Kidney (tissue), 22 donors: ENCODE measurements at places on chromosomes 12 and 14.
A peak's percentile ranks its signal among the peaks of the same experiment; 100 is the strongest.

DNA sequence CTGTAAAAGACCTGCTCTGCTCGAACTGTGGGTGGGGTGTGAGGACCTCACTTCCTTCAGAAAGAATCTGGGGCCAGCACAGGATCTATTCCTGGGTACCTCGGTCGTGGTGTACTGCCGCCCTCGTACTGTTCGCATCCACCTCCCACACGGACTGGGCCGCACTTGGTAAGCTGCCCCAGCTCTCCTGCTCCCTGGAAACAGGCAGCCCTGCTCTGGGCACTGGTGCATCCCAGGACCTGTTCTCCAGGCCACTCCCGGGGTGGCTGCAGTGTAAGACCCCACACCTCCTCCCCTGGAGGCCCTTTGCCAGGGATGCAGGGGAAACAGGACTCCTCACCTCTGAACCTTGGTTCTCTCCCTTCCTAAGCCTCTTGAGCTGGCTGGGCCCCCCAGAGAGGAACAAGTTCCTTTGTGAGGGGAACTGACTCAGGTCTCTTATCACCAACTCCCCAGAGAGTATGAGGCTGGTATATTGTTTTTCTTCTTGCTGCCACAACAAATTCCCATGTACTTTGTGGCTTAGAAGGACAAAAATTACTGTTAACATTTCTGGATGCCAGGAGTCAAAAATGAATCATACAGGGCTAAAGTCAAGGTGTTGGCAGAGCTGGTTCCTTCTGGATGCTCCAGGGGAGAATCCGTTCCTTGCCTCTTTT is 276.5 kb downstream of the NUAK1 start:
- no peak for DNase-seq

DNA sequence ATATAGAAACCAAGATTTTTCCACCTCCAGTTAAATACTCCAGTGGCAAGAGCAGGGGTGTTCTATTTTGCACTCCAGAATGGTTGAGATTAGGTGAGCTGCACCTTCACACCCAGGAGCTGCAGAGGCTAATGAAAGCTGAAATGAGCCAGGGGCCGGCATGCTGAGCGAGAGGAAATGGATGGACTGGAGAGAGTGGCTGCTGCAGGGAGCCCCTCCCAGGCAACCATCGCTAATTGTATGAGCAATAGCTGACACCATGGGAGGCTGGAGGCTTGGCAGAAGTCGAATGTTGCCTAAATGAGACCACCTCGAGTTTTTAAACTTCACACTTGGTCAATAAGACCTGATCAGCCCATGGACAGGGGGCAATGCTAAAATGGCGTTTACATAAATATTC is 301.8 kb upstream of the TMPO start:
- no peak for DNase-seq

- DNase-seq, result no peak
Observed at GRCh38 chr14:75824318-75824717, 157.5 kb downstream of the TGFB3 start.

- peak; percentile 2 for DNase-seq
Observed at GRCh38 chr14:85934123-85934885, 404.4 kb downstream of the FLRT2 start.

DNA sequence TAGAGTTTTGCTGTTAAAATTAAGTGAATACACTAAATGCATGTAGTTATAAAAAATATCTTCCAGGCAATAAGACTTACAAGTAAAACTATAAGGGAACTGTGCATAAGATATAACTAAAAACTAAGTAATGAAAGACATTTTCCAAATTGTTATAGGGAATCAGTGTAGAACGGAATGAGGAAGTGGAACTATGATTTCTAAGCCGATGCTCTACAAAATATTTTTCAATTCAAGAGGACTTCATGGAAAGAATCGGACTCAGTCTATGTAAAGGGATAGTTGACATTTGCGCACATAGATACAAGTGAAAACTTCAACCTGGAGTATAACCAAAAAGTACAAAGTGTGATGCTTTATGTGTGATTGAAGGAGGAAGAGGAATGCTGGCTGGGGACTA is 40.1 kb upstream of the KIF21A start:
- DNase-seq, result no peak

- no peak for DNase-seq
Observed at GRCh38 chr12:76508128-76508980, 51.2 kb downstream of the OSBPL8 start.

- DNase-seq, result no peak
Observed at GRCh38 chr14:30362369-30363218, 196.4 kb upstream of the G2E3 start.

DNA sequence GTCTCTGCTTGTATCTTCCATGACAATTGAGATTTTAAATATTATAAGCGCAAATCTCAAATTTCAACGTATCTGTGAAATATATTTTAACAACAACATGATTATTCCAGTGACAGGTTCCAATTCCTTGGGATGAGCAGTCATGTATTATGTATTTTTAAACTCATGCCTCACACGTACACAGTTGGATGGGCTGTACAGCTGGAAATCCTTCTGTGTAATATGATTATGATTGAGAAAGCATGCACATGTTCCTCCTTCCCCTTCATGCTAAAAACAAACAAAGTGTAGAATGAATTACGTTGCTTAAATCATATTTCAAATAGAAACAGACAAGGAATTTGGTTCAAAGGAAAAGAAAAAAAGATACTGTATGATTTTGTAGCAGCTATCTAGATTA is 428.3 kb downstream of the TMTC2 start:
- no peak for DNase-seq

DNA sequence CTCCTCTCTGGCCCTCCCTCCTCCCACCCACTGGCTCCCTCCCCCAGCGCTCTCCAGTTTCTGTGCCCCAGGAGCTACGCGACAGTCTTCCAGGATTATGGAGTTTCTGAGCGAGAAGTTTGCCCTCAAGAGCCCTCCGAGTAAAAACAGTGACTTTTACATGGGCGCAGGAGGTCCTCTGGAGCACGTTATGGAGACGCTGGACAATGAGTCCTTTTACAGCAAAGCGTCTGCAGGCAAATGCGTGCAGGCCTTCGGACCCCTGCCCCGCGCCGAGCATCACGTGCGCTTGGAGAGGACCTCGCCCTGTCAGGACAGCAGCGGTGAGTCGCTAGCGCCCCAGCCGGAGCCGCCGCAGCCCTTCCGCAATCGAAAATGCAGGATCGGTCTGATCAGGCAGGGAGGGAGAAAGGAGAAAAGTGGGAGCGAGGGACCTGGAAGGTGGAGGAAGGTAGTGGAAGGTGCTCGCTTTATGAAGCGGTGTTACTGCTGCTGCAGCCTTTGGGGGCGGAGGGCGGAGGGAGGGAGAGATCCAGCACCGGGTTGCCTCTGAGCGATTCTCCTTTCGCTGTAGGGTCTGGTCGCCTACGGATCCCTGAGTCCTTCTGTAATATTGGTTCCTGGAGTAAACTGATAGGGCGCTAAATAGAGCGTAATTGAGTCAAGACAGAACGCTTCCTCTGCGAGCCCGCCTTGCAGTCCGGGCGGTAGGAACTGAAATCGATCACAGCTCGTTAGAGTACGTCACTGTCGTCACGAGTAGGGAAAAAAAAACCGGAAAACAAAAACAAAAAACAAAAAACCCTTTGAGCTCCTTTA is at the start of gene ALX1:
Gene ALX1, plus strand, starts transcription at position 56 of the 819 bp plus-strand sequence. Its CDS starts 42 bp downstream, at position 98.
- DNase-seq, result peak; percentile 73

- DNase-seq, result no peak
Observed at GRCh38 chr12:48985901-48986300, 7.8 kb downstream of the WNT1 start.

DNA sequence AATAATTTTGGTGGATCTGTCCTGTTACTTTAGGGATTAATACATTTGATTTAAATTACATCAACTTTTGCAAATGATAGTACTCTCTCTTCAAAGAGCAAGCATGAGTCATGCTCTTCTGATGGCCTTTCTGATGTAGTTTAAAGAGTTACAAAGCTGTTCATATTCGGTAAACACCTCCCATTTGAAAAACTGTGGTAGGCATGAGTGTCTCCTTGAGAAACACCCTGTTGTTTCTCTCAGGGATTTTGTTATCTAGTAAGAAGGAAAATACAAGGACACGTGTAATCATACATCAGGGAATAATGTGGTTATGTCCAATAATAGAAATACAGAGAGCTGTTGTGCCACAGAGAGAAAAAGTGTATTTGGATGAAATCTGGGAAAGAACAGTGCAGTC is 53.3 kb upstream of the E2F7 start:
- no peak for DNase-seq

GRCh38 chr12:122503147-122503751 is 2.5 kb upstream of the ZCCHC8 start:
- DNase-seq, result no peak

DNA sequence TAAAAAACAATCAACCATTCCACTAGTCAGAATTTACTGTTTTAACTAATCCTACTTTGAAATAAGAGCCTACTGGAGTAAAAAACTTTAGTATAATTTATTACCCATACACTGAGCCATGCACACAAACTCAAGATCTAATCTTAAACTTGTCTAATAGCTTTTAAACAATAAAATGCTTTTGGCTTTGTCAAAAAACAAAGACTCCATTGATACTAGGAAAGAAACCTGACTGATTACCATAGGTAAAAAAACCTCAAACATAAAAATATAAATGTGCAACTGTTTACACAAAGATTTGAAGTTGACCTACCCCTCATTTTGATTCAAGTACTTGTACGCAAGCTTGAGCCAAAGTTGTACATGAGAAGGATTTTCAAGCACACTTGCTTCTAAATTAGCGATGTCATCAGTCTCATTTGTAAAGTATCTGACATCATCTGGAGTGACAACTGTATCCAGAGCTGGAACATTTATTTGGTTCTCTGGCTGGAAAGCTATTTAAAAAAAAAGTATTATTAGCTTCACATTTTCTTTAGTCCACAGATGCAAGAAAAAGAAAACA is 36.1 kb downstream of the ZFC3H1 start:
- DNase-seq, result no peak

DNA sequence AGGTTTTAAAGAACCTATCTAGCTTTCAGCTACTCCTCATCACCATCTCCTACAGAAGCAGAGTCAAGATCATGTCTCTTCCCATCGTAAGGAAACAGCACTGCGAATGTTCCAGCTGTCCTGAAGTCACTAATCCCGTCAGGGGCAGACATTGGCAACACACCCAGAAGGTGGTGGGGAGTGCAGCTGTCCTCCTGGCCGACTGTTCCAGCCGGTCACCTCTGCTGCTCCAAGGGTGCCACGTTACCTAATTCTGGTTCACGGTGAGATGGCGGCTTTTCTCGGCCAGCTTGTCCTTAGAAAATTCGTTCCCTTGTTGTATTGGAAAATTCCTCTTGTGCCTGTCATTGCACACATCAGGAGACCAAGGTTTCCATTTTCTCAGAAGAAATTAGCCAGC is 196.2 kb downstream of the ZFP36L1 start:
- DNase-seq, result no peak

DNA sequence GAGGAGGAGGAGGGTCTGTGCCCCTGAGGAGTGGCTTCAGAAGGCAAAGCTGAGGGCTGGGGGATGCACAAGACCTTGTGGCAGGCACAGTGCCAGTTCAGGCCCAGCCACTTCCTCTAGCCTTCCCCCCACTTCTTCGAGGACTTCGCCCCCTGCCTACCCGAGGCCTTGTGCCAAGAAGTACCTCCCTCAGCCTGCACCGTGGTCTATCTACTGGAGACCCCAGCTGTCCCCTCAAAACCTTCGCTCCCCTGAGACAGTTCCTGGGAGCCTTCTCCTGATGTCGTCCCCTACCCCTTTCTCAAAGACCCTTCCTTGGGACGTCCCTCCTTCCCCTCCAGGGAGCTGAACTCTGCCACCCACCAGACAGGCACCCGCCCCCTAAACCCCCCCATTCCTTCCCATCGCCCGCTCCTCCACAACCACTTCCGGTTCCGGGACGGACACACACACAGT is 604 bp downstream of the ZNF384 start:
- DNase-seq, result peak; percentile 85

DNA sequence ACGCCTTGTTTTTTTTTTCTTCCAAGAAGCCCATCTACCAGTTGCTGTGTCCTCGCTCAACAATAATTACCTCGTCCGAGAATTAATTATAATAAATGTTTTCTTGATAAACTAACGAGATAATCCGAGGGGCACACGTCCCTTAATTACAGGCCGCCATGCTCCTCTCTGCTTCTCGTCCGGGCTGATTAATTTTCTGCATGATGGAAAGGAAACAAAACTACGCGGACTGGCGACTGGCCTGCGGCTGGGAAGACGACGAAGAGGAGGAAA is 2.2 kb downstream of the OTX2 start:
- DNase-seq, result no peak
